ENCODE measurements at places on chromosomes 13 and 19.

DNA sequence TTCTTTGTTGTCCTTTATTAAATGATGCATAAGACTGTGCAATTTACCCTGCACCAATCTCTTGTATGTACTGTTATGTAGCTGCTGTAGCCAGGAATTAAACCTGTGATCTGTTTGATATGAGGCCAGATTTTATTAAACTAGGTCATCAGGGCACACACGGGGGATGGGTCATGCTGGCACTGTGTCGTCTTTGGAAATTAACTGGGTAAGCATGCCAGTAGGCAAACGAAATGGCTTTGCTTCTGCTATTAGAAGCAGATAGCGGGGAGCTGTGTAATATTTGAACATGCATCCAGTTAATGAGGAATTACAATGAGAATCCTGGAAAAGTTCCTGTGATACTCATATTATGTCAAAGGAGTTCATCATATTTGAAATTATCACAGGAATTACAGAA, 23.5 kb downstream of the MTUS2 start:
- no peak for DNase-seq

- no peak for DNase-seq
These were observed 470 bp upstream of the GRTP1 start for GRCh38 chr13:113364311-113364889.

DNA sequence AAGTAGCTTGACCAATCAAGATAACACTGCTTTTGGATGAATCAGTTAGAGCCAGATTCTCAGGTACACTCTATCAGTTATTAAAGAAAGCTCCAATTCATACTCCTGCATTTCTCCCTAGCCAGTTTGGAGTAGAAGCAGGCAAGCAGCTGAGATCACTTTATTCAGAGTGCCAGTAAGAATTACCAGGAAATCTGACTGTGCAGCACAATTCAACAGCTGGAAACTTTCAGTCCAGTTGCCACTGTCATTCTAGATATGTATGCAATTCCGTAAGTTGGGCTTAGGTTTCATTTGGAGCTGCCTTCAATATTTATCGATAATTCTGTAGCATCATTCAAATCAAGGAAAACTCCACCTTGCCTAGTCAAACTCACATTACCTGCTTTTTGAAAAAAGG, 2625.6 kb upstream of the PCDH20 start:
- no peak for DNase-seq

DNA sequence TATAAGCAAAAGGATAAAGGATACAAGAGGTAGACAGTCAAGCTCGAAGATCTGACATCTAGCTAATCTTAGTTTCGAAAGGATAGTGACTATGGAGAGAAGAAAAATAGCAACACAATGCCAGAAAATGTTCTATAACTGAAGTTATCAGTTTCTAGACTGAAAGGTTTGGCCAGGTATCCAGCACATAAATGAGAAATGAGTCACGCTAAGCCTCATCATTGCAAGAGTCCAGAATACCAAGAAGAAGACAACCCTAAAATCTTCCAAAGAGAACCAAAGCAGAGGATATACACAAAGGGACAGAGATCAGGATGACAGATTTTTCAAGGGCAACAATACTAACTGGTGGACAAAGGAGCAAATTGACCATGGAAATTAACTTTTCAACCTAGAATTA, 237.0 kb downstream of the POSTN start:
- no peak for DNase-seq

DNA sequence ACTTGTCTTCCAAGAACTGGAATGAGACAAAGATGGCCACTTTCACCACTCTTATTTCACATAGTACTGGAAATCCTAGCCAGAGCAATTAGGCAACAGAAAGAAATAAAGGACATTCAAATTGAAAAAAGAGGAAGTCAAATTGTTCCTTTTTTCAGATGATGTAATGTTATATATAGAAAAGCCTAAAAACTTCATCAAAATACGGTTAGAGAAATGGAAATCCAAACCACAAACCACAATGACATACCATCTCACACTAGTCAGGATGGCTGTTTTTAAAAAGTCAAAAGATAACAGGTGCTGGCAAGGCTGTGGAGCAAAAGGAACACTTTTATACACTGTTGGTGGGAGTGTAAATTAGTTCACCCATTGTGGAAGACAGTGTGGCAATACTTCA, 113.3 kb upstream of the SPRY2 start:
- no peak for DNase-seq

GRCh38 chr13:30140973-30141372, 166.4 kb downstream of the KATNAL1 start:
- no peak for DNase-seq

DNA sequence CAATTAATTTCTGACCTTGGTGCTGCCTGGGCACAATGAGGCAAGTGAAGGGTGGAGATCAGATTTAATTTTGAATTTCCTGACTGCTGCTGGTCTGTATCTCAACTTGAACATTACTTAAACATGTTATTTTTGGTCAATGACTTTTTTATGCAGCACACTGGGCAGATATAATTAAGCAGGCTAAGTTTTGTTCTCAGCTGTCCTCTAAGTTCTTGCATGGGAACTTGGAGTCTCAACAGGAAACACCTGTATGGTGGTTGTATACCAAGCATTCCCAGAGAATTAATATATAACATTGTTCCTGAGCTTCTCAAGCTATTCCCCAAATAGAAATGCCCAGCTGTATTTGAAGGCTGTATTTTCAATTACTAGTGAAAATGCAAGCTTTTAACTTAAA, 113.5 kb upstream of the EDNRB start:
- no peak for DNase-seq

- no peak for DNase-seq
These were observed 158.7 kb downstream of the VWA8 start for GRCh38 chr13:41802043-41802683.

- no peak for DNase-seq
These were observed 166.6 kb downstream of the NDFIP2 start for GRCh38 chr13:79647533-79647932.

DNA sequence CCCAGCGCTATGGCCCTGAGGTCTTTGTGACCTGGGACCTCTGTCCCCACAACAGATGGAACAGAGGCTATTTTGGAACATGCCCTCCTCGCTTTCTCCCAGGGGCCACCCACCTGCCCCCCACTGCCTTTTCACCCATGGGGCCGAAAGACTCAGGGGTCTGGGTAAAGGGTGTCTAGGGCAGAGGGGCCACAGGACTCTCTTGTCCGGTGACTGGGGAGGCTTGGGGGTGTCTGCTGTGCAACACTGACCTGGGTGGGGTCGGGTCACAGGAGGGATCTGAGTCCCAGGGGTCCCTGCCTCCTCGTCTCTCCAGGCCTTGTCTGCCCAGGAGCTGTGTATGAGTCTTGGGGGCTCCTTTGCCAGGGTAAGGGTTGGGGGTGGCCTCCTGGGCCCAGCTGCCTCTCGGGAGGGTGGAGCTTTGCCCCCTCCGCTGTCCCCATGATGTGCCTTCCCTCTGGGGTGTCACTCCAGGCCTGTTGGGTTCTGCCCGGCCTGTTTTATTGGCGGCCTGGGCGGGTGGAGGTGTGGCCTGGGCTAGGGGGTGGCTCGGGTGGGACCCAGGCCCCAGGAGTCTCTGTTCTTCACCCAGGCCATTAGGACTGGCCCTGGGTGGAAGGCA, 2.1 kb downstream of the ARID3A start:
- DNase-seq: no peak

DNA sequence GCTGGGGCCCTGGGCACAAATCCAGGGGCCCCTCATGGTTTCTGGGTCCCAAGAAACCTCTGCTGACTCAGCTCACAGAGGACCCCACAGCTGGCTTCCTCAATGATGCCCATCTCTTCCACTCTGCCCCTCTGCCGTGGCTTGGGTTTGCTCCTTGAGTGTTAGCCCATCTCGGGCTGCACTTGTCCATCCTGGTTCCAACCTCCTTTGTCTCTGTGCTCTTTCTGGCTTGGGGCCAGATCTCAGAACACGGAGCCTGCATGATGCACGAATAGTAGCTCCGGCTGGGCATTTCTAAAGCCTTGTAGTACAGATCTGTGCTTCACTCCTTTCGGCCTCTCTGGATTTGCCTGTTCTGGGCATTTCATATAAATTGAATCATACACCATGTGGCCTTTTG, 53.8 kb downstream of the F2RL3 start:
- no peak for DNase-seq

- no peak for DNase-seq
These were observed 23.0 kb downstream of the GPC6 start for GRCh38 chr13:93249364-93250306.

DNA sequence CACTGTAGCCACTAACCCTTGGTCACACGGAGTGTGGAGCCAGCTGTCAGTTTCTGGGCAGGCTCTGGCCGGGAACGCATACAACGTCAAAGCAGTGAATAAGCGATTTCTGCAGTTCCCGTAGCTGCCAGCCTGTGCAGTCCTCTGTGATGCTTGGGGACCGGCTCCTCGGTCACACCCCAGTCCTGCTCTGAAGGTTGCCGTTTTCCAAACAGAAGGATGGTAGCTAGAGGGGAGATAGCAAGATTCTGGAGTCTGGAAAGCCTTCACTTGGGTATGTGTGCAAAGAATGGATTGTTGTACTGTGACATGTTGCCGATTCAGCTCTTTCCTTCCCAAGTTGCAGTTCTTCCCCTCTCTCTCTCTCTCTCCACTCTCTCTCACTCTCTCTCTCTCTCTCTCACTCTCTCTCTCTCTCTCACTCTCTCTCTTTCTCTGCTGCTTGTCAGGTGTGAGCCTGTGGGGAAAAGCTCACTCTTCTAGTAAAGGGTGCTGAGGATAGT, 38.7 kb upstream of the C1QTNF9 start:
- no peak for DNase-seq

- DNase-seq: no peak
These were observed 245.6 kb downstream of the KLF5 start for GRCh38 chr13:73304442-73304841.
